ENCODE measurements at places on chromosomes 12 and 14. TPM values are rescaled to one million over a fixed set of nuclear protein-coding genes. Genes with fewer than 3 reads are reported as not detected.
A peak's percentile ranks its signal among the peaks of the same experiment; 100 is the strongest.

GRCh38 chr12:3142386-3142785 is 65.2 kb downstream of the TSPAN9 start:
- DNase-seq: peak; percentile 74

GRCh38 chr12:53174881-53175491 is 5.5 kb upstream of the ZNF740 start:
- peak; percentile 44 for DNase-seq

DNA sequence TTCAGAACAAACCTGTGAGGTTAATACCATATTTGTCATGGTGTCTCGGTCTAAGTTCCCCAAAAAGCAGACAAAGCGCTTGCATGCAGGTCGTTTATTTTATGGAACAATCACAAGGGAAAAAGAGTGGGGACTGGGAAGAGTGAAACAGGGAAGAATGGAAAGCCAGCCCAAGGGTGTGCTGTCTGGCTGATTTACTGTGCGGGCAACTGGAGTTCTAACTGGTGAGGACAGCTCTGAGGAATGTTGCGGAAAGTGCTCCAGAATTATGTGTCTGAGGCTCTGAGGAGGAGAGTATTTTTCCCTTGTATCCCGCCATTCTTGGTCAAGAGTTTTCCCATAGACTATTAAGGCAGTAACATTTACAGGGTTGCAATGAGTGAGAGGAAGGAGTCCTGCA is 465.4 kb downstream of the RMST start:
- no peak for DNase-seq

DNA sequence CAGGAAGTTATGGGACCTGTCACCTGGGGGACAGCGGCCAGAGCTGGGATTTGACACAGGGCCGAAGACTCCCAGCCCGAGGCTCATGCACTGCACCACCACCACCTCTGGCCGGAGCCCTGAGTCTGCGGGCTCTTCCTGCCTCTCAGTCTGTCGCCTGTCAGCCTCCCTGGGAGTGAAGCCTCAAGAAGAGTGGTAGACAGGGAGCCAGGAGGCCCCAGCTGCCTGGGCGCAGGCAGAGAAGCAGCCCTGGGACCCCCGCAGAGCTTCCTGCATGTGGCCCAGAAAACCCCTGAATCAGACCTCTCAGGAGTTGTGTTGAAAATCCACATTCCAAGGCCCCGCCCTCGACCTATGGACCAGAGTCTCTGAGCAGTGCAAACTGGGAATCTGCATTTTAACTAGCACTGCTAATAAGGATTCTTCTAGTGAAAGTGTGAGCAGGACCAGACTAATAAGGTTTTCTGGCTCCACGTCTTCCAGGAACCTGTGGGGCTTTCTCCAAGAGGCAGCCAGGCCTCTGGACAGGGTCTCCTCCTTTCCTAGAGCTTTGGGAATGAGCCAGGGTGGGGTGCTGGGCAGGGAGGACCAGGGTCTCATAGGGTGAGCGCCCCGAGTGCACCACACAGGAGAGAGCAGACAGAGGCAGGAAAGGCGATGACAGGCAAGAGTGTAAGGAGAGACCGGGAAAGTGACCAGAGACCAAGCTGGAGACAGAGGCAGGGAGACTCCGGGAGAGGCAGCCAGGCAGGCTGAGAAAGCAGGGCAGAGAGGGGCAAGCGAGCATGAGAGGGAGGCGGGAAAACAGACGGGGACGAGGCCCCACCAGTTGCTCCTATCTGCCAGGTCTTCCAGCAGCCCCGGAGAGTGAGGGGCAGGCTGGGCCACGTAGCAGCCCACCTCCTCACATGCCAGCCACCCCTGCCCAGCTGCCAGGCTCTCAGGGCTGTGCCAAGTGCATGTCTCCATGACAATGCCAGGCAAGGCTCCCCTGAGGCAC is 112.4 kb downstream of the BCL11B start:
- DNase-seq: no peak

DNA sequence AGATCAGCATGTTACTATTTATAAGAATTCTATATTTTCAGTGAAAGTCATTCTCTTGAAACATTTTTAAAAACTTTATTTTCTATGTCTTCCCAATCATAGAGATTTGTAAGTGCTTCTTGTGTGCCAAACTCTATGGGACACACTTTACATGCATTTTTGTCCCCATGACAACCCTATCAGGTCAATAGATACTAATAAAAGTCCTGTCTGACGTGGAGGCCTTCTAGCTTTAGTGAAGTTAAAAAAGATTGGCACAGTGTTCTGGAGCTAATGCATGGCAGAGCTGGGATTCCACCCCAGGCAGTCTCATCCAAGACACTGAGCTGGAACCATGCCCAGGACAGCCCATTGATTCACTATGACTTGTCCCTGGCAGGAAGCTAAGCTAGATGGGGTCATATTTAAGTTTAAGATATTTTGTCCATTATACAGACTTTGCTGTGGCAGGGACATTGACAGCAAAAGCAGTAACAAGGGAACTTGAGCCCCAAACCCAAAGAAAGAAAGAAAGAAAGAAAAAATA is 28.1 kb downstream of the TTC6 start:
- DNase-seq: peak; percentile 50

VWF gene
- total RNA-seq: 0.16 TPM

DNA sequence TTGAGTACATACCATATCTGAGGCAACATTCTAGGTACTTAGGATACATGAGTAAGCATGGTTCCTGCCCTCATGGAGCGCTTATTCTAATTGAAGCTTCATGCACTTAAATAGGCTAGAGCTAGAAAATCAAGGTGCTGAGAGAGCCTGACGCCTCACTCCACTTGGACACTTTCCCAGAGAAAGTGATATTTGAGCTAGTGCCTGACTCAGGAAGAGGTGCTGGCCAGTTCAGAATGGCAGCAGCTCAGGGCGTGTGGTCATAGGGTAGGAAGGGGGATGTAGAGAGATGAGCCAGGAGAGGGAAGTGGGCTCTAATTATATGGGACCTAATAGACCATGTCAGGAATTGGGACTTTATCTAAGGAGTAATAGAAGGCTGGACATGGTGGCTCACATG is 33.3 kb downstream of the TULP3 start:
- peak; percentile 71 for DNase-seq

DNA sequence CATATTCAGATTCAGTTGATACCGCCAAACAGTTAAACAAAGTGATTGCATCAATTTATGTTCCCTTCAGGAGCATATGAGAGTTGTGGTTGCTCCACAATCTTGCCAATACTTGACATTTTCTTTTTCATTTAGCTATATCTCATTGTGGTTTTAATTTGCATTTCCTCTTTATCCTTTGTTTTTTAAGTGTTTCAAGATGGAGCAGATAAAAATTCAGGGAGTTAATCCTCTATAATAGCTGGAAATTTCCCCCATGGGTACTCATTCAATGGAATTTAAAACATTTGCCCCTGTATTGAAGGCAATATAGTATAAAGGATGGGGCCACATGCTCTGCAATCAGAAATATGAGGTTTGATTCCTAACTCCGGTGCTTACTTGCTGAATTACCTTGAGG is 1.1 kb upstream of the EXD2 start:
- DNase-seq: no peak

ANGEL1 gene
- total RNA-seq: 15.0 TPM

RNASE1 gene
- total RNA-seq: not detected

HECTD1 gene
- total RNA-seq: 182 TPM

KRT85 gene
- not detected for total RNA-seq

- no peak for DNase-seq
Observed at GRCh38 chr12:62127516-62127915, 132.7 kb upstream of the USP15 start.

DNA sequence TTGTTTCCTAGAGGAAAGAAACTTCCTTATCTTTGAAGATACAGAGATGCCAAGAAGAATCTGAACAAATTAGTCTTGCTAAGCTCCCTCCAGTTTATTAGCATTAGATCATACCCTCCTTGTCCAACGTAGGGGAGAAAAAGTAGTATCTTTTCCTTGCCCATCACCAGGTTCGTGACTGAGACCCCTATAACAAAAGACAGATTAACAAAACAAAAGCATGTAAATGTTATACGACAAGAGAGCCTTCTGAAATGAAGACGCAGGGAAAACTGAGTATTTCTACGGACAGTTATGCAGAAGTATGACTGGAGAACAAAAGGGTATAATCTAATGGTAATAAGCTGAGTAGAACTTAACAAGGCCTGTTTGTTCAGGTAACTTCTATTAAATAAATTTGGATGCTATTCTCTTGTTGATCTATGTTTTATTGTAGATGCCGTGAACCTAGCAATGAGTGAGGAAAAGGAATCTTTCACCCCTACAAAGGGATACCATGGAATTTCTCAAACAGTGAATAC is 2.9 kb upstream of the CLEC7A start:
- DNase-seq: no peak

- DNase-seq: no peak
Observed at GRCh38 chr14:98964171-98964570, 307.8 kb downstream of the BCL11B start.

DNA sequence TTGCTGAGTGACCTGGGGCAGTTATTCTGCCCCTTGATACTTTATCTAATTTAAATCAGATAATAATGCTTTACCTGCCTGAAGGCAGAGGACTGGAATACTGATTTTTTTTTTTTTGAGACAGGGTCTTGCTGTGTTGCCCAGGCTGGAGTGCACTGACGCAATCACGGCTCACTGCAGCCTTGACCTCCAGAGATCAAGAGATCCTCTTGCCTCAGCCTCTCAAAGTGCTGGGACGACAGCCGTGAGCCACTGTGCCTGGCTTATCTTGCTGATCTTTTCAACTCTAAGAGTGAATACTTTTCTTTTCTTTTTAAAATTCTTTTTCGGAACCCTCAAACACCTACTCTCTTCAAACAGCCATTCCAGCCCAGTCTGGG is 699 bp upstream of the B4GALNT3 start:
- no peak for DNase-seq

RERGL gene
- not detected for total RNA-seq

DENR gene
- total RNA-seq: 60.7 TPM

KRT79 gene
- total RNA-seq: not detected

- no peak for DNase-seq
Observed at GRCh38 chr14:85943192-85943591, 413.2 kb downstream of the FLRT2 start.

NXPH4 gene
- total RNA-seq: 4.3 TPM

ACOT6 gene
- total RNA-seq: not detected

KITLG gene
- 29.3 TPM for total RNA-seq

DNA sequence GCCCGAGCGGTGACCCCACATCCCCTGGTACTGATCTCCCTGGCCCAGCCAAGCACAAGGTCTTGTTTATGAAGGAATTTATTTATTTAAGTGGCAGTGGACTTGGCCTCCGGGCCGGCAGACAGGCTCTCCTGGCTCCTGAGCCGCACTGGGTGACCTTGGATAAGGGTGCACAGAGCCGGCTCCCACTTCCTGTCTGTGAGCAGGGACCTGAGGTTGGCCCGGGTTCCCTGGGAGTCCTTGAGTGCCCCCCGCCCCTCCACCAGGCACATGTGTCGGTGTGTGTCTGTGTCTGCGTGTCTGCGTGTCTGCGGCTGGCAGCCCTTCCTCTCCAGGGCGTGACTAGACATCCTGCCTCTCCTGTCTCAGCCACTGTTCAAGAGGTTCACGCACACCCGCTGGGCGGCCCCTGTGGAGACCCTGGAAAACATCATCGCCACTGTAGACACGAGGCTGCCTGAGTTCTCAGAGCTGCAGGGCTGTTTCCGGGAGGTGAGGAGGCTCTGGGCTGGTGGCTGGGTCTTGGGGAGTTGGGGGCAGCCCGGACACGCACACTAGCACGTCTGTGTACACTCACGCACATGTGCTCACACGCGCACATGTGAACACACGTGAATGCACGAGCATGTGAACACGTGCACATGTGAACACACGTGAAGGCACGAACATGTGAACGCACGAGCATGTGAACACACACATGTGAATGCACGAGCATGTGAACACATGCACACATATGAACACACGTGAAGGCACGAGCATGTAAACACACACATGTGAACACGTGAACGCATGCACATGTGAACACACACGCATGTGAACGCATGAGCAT is 9.3 kb downstream of the TNFAIP2 start:
- DNase-seq: no peak

CTSG gene
- not detected for total RNA-seq

- peak; percentile 2 for DNase-seq
Observed at GRCh38 chr12:125402874-125403789, 337.9 kb downstream of the AACS start.

DNA sequence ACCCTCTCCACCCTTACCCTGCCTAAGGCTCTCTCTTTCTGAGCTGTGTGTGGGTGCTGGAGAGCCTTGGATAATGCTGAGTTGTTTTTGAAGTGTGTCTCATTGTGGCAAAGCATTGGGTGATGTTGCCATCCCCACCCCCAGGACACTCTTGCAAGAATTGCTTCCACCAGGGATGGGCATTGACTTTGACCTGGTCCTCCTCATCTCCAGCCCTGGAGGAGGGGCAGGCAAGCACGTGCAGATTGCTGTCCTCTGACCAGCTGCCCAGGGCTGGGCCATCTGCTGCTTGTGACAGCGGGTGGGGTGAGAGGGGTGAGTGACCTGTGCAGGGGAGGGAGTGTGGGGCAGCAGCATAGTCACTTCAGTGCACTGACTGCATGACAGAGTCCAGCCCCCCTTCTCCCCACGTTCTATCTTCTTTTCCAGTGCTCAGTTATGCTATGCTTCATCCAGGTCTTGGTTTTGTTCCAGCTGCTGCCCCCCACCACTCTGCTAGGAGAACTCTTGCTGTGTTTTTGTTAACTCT is 26.2 kb downstream of the SUSD6 start:
- peak; percentile 88 for DNase-seq

DNA sequence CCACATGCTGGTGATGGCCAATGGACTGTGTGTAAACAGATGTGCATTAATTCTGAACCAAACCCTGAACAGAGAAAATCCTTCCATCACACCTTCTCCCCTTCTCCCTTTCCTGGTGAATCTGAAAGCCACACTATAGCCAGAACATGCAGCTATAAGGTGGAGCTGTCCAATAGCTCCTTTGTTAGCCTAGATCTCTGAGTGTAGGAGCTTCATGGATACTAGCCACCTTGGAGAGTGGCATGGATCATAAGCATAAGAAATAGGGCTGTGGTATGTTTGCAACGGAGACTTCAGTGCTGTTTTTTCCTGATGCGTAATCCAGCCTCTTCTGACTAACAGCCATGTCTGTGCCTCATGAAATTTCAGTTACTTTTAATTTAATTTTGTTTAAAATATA is 364.5 kb downstream of the BTG1 start:
- DNase-seq: peak; percentile 44

DNA sequence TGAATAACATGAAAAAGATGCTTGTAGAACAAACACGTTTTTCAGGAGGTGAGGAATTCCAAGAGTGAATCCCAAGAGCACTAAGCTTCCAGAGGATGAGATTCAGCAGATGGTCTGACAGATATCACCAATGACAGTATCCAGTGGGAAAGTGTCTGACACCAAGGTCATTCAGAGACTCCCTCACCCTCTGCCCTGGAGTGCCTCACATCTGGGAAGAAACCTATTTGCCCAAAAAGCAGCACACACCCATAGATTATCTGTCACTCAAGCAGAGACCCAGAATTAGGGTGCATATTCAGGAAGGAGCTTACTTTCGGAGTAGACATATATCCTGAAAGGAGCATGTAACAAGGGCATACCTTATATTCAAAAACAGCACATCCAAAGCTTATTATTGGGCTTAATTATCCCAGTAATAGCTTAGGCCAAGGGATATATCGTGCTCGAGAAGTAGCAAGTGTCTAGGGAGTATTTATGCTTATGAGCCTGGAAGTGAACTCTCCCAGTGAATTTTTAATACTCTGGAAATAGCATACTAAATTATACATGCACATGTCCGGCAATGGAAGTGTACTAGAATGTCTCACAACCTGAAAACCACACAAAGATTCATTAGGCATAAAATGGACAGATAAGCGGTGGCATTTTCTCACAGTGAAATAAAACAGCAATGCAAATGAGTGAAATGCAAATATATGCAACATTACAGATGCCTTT is 998.1 kb upstream of the TMEM132C start:
- no peak for DNase-seq

Measured in myocyte (in vitro differentiated cells).